ENCODE measurements at places on chromosomes 4 and X.

- DNase-seq = no peak
Measured at GRCh38 chrX:65871671-65872311, 168.1 kb downstream of the VSIG4 start.

DNA sequence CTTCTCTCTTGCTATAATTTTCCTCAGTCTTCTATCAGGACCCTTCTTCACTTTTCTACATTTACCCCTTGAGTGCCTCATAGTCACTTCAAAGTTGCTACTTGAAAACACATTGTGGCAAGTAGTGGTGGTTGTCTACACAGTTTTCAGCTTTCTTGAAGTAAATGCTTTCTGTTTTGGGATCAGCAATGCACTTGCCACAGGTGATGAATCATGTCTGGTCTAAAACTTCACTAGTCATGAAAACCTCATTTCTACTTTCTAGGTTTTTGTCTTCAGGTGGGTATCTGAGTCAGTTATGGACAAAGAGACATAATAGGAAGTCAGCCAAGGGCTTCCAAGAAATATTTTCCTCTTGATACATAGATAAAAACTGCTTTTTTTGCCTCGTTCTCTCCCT lies 359.2 kb downstream of the CCSER1 start:
- no peak for DNase-seq

GRCh38 chr4:16574981-16575380 lies 323.5 kb downstream of the LDB2 start:
- no peak for DNase-seq

GRCh38 chrX:63426519-63426918 lies 75.4 kb upstream of the SPIN4 start:
- DNase-seq = no peak
